GM12892 (cell line): ENCODE measurements at places on chromosomes 7 and 10.

- DNase-seq, result no peak
These were observed 43.0 kb downstream of the TMEM130 start for GRCh38 chr7:98826811-98827231.

DNA sequence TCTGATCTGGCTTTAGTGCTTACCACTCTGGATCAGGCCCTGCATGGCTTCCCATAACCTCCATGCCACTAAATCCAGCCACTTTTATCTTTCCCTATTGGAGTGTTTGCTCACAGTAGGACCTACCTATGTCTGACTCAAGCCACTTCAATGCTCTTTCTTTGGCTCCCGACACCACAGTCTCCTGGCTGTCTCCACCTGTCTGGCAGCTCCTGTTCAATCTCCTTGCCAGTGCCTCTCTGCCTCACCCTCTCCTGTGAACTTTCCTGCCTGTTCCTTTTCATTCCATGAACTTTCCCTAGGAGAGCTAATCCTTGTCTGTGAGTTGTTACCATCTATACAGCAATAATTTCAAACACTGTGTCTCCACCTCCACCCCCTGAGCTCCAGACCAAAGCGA is 82.6 kb upstream of the UCN3 start:
- DNase-seq, result no peak

DNA sequence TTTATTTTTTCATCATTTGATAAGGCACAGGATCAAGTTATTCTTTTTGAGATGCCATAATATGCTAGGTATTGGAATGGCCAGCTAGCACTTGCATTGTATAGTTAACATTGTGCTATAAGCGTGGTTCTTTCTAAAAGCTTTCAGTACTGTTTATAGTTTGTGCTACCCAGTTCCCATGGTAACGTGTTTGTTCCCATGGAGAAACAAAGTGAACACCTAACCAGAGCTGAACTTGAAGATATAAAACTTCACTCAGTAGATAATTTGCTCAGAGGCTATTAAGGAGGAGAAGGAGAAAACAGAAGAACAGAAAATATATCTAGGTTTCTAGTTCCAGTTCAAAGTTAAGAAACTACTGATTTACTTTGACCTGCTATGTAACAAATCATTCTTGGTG is 23.6 kb upstream of the ITGB8 start:
- no peak for DNase-seq

DNA sequence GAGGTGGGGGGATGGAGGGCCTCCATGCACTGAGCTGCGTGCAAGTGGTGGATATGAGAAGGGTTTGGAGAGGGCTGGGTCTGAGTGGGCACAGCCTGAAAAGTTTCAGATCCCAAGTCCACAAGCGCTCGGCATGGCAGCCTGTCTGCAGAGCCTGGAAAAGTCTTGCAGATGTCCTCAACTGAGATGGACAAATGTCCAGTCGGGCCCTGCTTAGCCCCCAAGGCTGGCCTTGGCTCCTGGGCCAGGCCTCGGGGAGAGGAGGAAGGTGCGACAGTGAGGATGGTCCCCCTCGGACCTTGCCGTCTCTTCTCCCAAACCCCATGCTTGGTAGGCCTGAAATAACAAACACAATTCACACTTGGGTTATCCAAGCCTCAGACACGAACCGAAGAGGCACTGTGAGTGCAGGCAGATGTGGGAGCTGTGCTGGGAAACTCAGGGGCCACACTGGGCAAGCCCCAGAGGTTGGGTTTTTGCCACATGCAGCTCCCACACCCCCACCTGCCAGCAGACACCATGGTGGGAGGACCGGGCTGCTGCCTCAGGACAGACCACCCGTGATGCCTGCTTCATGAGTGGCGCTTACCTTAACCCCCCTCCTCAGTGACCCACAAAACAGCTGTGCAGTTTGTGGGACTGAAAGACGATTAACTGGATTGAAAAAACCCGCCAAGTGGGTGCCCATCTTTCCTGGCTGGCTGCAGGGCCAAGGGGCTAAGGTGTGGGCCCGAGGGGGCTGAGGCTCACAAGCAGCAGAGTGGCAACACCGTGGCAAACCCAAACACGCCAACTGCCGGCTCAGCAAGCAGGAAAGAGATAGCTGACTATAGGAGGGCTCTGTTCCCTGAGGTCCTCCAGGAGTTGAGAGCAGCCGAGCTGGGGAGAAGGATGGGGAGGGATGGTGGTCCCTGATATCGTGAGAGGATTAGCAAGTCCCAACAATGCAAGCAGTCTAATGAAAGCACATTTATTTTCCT is 156.8 kb downstream of the RNF216 start:
- DNase-seq, result no peak

DNA sequence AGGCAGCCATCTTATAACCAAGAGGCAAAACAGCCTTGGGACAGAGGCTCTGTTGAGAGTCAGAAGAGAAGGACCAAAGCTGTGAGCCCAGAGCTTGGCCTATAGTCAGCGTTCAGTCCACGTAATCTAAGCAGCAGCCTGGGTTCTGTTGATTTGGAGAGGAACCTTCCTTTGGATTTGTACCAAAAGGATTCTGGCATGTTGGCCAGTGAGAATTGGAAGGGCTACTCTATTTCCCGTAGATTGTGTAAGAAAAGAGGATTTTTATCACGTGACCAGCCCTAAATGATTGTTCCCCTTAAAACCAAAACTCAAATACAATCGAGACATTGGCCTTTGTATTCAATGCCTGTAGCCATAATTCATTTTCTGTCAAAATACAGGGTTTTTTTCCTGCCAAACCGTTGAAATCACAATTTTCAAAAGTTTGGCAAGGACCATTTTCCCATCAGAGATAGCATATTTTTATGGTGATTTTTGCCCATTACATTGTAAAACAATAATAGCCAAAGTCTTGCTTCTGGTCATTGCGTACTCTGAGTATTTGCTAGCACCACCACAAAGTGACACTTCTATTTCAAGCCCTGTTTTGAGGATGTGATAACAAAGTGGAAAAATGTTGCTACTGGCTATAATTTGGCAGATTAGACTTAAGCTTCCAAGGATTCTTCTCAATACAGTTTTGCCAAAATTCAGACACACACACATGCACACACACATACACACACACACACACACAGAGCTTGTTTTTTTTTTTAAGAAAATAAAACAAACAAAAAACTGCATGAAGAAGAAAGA is 23.1 kb upstream of the BMPER start:
- no peak for DNase-seq

- no peak for DNase-seq
These were observed 16.4 kb downstream of the IQCE start for GRCh38 chr7:2575046-2575732.

DNA sequence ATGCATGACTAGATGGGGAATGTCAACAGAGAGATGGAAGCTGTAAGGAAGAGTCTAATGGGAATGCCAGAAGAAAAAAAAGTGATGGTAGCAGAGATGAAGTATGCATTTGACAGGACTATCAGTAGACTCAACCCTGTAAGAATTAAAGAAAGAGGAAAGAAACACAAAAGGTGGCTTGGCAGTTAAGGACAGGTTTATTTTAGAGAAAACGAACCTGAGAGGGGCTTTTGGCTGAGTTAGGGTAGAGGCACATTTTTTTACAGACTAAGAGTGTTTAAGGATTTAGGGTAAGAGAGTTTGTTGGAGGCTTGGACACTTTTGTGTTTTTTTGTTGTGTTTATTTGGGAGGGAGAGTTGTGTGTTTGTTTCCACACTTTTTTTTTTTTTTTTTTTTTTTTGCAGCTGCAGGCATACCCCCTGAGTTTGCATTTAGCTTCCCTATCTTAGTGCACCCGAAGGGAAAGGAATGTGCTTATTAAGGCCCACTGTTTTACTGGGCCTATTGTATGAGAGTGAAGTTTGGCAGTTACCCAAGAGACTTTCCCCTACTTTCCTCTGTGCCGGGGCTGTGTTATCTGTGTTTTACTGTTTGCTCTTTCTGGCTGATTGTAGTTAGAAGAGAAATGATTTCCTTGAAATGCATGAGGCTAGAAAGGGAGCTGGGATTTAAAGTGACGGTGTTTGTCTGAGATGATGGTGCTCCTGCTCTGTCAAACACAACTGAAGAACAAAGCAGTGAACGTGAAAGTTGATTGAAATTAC is 32.0 kb downstream of the NPVF start:
- no peak for DNase-seq
